ENCODE measurements at places on chromosomes 1 and 21.

DNA sequence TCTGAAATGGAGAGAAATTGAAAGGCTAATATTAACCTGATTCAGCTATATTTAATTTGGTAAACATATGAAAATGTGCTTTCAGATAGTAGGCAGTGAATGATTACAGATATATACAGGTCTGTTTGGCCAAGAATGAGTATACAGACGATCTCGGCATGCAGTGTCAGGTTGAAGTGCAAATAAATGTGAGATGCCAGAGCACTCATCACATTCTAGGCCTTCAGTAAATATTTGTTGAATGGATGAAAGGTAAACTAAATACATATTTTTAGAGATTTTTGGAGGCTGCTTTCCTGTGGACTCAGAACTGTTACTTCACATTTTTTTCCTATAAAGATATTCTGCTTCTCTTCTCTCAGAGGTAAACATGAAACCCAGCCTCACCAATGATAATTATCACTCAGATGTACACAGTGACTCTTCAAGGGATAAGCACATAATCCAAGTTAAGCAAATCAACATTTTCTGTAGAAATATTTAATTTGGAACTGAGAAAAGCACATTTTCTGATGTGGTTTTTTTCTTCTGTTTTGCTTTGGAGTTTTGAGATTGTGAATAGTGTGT is 702.9 kb downstream of the BRINP3 start:
- no peak for DNase-seq

GRCh38 chr1:167621780-167622313 is 8.2 kb upstream of the RCSD1 start:
- no peak for DNase-seq

GRCh38 chr1:29972421-29973053 is 736.2 kb downstream of the PTPRU start:
- no peak for DNase-seq

- no peak for DNase-seq
Measured at GRCh38 chr1:200228081-200228480, 181.8 kb downstream of the ZNF281 start.

DNA sequence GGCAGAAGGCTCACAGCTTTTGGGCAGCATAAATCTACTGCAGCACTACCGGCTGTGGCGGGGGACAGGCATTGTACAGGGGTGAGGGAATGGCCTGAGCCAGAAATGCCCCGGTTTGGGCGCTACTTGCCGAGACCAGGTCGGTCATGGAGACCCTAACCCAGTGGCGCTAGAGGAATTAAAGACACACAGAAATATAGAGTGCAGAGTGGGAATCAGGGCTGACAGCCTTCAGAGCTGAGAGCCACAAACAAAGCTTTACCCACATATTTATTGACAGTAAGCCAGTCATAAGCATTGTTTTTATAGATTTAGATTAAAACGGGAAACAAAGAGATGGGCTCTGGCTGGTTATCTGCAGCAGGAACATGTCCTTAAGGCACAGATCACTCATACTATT is 101.8 kb downstream of the POU2F1 start:
- no peak for DNase-seq

- no peak for DNase-seq
Measured at GRCh38 chr1:171805395-171806115, 24.1 kb downstream of the METTL13 start.

GRCh38 chr1:65289449-65289848 is 19.9 kb upstream of the DNAJC6 start:
- peak; percentile 65 for DNase-seq

DNA sequence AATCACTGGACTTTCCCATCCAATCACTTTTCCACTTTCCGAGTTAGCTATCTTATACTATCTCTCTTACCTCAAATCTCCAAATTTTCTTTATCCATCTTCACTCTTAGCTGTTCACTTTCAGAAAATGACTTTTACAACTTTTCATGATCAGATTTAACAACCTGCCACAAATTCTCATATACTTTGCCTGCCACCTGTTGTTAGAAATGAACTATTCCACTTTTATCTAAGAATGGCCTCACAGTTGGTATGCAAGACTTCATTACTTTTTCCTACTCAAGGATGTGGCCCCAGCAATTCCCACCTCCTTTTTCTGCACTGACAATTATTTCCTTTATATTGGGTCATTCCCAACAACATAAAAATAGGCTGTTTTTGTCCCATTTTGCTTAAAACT is 93.6 kb upstream of the DEPDC1 start:
- no peak for DNase-seq

DNA sequence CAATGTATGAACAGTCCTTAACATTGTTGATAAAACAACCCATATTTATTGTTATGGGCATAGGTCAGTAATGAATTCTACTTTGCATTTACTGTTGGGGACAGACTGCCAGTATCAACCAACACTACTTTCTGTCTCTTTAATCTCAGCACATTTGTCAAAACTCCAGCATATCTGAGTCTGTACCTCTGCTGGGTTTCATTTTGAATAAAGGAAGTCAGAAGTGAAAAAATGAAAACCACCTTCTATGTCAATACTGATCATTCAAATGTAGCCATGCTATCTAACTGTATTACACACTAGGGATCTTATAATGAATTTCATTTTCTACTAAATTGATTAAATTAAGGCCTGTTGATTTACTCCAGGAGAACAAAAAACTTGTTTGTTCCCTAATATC is 24.2 kb upstream of the CXADR start:
- DNase-seq: no peak

GRCh38 chr1:221394011-221394544 is 347.8 kb downstream of the DUSP10 start:
- no peak for DNase-seq

GRCh38 chr1:50667272-50667671 is 244.0 kb upstream of the DMRTA2 start:
- peak; percentile 38 for DNase-seq

DNA sequence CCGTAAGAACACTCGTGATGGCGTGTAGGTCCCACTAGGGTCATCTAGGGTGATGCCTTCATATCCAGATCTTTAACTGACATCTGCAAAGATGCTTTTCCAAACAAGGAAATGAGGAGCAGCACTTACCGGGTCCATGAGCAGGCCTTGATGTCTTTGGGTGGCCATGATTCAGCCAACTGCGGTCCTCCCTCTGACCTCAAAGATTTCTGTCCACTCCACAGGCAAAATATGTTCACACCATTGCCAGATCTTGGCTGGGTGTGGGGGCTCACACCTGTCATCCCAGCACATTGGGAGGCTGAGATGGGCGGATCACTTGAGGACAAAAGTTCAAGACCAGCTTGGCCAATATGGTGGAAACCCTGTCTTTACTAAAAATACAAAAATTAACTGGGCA is 18.2 kb downstream of the TRPM2 start:
- DNase-seq: no peak

DNA sequence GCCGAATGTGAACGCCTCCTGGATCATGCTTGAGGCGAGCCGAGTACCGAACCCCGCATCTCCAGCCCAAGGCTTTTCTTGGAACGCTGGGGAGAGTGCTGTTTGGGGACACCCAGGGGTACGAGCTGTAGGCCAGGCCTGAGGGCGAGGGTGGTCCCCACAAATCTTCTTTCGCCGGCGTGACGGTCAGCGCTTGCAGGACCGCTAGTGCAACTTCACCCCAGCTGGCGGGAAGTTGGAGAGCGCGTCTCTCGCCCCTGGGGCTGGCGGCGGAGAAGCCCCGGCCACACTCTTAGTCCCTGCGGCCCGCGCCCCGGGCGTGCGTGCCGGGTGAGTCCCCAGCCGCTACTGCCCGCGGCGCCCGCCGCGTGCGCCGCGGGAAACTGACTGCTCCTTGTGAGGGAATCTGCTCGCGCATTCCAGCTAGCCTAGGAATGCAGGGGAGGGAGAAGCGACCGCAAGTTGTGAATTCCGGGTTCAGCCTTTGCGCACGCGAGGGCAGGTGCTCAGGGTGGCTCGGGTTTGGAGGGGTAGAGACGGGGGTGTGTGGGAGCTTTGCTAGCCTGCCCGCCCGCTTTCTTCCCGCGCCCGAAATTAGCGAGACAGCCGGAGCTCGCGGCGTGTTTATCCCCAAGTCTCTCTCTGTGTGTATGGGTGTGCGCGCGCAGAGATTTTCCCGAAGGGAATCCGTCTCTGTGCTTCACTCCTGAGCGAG is 884 bp downstream of the LHX4 start:
- no peak for DNase-seq

GRCh38 chr1:244730153-244730933 is 77.4 kb downstream of the DESI2 start:
- peak; percentile 45 for DNase-seq

GRCh38 chr1:203871114-203871880 is 9.9 kb downstream of the SNRPE start:
- peak; percentile 68 for DNase-seq

DNA sequence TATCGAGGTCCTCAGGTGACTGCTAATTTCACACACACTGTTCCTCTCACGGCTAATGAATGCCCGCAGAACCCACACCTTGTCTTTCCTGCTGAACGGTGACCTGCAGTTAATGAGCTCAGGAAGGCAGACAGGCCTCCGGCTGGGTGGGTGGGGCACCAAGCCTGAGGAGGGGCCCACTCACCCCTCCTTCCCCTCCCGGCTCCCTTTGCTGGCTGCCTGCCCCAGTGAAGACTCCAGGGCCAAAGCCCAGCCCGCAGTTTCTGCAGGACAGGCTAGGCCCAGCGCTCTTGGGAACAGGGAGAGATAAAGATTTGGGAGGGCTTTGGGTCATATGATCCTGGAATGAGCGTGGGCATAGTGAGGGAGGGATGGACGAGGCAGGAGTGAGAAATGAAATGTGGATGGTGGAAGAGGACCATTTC is 26.4 kb downstream of the FOXO6 start:
- DNase-seq: no peak

DNA sequence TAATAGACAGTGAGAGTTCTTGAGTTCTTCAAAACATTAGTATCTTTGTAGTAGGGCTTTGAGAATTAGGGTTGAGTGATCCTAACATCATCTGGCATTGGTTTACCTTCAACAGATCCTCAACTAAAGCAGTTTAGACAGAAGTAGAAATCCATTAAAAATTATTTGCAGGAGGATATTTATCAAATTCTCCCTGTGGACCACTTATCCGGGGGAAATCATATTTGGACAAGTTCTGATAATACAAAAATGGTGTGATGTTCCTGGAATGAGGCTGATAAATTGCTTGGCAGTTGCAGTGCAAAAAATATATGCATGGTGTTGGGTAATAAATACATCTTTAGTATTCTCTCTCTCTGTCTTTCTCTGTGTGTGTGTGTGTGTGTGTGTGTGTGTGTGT is 115.1 kb upstream of the CHODL start:
- no peak for DNase-seq

GRCh38 chr1:109650609-109651008 is 5.3 kb upstream of the GSTM4 start:
- DNase-seq: no peak

DNA sequence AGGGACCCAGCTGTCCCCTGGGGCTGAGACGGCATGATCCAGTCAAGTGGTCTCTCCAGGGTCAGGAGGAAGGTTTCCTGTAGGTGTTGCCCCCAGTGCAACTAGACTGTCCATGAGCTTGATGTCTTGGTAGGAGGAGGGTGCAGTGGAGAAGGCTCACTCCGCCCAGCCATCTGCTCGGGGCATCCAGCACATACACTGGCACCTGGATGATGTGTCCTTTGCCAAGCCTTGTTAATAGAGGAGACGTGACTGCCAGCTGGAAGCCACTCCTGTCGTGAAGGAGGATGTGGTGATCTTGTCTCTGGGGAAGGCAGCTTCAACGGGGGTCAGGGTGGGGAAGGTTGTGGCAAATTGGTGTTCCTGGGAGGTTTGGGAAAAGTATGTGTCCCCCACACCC is 6.2 kb downstream of the DISP3 start:
- no peak for DNase-seq

DNA sequence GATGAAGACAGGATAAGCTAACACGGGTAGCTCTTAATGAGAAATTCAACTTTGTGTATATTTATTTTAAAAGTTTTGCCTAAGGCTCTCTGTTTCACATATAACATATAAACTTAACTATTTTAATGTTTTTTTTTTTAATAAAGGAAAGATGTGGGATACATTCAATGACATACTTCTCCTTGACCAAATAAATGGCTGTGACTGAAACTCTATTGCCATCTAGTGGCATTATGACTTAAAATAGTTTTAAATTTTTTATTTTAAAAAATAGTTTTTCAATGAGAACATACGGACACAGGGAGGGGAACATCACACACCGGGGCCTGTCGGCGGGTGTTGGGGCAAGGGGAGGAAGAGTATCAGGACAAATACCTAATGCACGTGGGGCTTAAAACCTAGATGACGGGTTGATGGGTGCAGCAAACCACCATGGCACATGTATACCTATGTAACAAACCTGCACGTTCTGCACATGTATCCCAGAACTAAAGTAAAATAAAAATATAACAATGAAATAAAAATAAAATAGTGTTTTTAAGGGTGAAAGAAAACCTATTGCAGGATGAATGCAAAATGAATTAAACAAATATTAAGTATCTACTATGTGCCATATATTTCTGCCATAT is 83.4 kb downstream of the LYST start:
- DNase-seq: peak; percentile 69

- DNase-seq: no peak
Measured at GRCh38 chr1:184390889-184391288, 4.1 kb downstream of the C1orf21 start.

GRCh38 chr1:160629286-160630210 is 17.3 kb downstream of the SLAMF1 start:
- DNase-seq: no peak

DNA sequence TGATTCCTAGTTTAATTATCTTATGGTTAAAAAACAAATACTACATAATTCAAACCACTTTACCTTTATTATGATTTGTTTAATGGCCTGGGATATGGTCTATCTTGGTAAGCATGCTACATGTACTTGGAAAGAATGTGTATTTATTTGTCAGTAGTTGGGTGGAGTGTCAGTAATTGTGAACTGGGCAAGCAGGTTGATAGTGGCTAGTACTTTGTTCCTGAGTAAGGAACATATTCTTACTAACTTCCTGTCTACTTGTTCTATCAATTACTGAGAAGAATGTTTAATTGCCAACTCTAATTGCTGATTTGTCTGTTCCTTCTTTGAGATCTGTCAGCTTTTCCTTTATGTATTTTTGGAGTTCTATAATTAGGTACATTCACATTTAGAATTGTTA is 49.2 kb upstream of the ABCG1 start:
- no peak for DNase-seq

GRCh38 chr1:169044971-169045370 is 61.5 kb upstream of the ATP1B1 start:
- no peak for DNase-seq

DNA sequence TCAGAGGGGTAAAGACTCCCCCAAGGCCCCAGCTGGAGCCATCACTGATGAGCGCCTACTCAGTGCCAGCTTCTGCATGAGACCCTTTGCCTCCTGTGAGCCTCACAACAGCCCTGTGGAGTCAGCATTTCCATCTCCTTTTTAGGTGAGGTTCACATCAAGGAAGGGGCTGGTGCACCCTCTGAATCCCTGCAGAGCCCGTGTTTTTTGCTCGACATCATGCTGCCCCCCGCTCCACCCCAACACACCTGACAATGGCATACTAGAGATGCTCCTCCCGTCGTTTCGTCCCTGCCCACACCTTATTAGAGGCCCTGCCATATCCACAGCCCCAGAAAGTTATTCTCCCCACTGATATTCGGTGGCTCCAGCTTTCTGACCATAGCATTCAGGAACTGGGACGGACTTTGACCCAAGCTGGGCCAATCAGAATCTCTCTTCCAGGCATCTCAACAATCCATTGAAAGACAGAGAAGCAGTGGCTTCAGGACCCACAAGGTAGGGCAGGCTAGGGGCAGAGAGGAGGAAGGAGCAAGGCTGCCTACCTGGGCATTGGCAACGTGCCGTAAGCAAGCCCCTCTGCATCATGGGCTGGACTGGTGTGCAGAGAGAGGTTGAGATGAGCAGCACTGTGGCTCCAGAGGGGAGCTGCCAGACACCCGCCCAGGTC is 32.7 kb downstream of the EPHA10 start:
- DNase-seq: no peak

Measured in hematopoietic multipotent progenitor cell treated with erythropoietin and hydrocortisone succinate and interleukin-3 and kit ligand, for 8 days (in vitro differentiated cells).